Daoy (cell line): ENCODE measurements at places on chromosomes 3 and 15. TPM values are rescaled to one million over a fixed set of nuclear protein-coding genes. Genes with fewer than 3 reads are reported as not detected.

CPNE9 gene
- total RNA-seq = not detected in 2 replicates

EFCC1 gene
- total RNA-seq = not detected in 2 replicates

TBCCD1 gene
- 15.9 and 17.7 TPM in 2 replicates for total RNA-seq

EFHB gene
- total RNA-seq = 0.65 TPM in 1 of 2 replicates, not detected in the other

FANCD2OS gene
- not detected in 2 replicates for total RNA-seq

ANKRD34C gene
- total RNA-seq = not detected in 2 replicates

ATP13A3 gene
- 184 and 186 TPM in 2 replicates for total RNA-seq
